ENCODE measurements at places on chromosomes 7 and 10.

GRCh38 chr10:95600158-95600557, 39.0 kb upstream of the SORBS1 start:
- DNase-seq, result no peak

DNA sequence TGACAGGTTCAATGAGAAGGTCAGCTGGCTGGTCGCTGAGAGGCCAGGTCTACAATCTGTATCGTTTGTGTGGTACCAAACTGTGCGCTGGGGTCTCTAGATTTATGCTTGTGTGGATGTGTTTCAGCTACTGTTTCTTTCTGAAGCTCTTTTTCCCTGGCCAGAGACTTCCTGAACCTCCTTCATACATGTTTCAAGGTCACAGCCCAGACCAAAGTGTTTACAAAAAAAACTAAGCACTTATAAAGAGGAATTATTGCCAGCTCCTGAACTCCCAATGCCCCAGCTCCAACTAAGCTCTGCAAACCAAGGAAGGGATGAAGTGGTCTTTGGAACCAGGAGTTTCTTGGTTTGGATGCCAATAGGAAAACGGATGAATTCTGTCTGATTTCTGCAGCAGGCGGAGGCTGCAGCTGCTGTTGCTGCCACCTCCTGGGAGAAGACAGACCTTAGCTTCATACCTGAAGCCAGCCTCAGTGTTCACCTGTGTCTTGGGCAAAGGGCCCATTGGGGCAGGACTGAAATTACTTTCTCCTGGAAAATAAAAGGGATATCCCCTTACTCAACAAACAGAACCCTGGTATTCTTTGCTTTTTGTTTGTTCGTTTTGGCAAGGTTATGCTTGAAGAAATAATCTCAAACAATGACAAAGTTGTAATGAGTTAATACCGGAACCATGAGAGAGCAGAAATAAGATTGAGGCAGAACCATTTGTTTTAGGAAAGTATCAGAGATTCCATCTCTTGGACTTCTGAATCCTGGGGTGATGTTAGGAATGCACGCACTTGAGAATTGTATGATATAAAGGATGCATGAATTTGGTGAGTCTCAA, 24.6 kb upstream of the MKLN1 start:
- no peak for DNase-seq

DNA sequence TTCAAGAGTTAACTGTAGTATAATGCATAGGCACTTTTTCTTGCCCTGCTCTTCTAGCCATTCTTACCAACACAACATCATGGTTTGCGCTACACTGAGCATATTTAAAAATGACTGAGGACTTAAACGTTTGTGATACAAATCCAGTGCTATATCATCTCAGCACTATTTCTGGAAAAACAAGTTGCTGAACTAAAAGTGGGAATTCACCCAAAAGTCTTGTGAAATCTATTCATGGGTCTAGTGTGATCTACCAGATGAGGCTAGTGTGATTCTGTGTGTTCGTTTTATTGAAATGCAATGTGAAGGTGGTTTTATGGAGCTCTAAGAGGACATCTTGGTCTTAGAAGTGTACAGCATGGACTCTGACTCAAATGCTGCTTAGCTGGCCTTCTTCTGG, 584.6 kb upstream of the POM121L12 start:
- DNase-seq, result no peak

- no peak for DNase-seq
These were observed 134.8 kb downstream of the PHTF2 start for GRCh38 chr7:77933394-77933793.

DNA sequence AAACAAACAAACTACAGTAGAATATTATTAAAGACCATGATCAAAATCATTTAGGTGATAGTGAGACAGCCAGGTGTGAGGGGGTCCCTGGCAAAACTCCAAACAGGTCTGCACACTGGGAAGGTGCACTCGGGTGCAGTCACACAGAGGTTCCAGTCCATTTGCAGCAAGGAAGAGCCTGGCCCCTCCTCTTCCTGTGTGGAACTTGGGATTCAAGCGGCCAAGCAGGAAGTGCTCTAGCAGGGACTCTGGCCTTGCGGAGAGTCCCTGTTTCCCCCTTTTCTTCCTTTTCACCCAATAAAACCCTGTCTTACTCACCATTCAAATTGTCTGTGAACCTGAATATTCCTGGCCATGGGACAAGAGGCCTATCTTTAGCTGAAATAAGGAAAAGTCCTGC, 181.8 kb downstream of the LRRTM3 start:
- DNase-seq, result no peak

GRCh38 chr10:11677480-11677879, 64.7 kb upstream of the ECHDC3 start:
- DNase-seq, result no peak

- peak; percentile 15 for DNase-seq
These were observed 63.4 kb upstream of the DNAJB6 start for GRCh38 chr7:157273208-157274093.

DNA sequence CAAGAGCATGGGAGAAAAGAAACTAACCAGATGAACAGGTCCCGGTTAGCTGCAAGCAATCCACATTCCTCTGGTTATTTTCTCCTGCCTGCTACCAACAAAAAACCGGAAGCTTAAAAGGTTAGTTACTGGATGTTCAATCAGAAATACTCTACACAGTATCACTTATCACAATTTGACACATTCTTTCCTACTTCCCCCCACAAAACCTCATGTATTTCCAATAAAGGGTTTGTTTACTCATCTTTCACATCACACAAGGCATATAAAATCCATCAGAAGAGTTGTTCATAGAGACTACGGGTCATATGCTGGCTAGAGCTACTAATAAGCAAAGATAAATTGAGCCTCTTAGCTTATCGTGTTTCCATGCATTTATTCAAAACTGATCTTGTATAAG, 4.8 kb downstream of the SLC25A28 start:
- no peak for DNase-seq

- DNase-seq, result no peak
These were observed 4.2 kb upstream of the ASB4 start for GRCh38 chr7:95481271-95482165.

GRCh38 chr7:78261739-78262138, 463.2 kb downstream of the PHTF2 start:
- DNase-seq, result no peak

GRCh38 chr10:76784076-76784475, 853.5 kb downstream of the KCNMA1 start:
- no peak for DNase-seq

GRCh38 chr10:33353853-33354252, 19.4 kb upstream of the NRP1 start:
- DNase-seq, result no peak

- no peak for DNase-seq
These were observed 177.1 kb upstream of the SVIL start for GRCh38 chr10:29811751-29812427.

DNA sequence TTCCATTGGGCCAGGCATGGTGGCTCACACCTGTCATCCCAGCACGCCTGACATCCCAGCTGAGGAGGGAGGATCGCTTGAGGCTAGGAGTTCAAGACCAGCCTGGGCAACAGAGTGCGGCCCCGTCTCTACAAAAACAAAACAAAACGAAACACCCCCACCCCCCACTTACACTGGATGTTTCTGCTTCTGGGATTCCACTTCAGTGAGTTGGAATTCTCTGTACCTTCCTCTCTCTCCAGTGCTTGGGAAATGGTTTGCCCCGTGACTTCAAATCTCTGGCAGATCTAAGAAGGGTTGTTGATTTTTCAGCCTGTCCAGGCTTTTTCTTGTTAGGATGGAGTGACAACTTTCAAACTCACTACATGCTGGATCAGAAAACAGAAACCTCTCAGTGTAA, 106.9 kb downstream of the ANLN start:
- no peak for DNase-seq

- DNase-seq, result no peak
These were observed 104.8 kb downstream of the PPP1R3C start for GRCh38 chr10:91528080-91528479.

- DNase-seq, result no peak
These were observed 120.5 kb downstream of the CNNM2 start for GRCh38 chr10:103038570-103038969.
